ENCODE measurements at places on chromosomes 4 and X.

GRCh38 chr4:74096265-74096980, 2.6 kb downstream of the CXCL2 start:
- DNase-seq = no peak

- DNase-seq = no peak
Observed at GRCh38 chr4:111040904-111041303, 418.0 kb upstream of the PITX2 start.

DNA sequence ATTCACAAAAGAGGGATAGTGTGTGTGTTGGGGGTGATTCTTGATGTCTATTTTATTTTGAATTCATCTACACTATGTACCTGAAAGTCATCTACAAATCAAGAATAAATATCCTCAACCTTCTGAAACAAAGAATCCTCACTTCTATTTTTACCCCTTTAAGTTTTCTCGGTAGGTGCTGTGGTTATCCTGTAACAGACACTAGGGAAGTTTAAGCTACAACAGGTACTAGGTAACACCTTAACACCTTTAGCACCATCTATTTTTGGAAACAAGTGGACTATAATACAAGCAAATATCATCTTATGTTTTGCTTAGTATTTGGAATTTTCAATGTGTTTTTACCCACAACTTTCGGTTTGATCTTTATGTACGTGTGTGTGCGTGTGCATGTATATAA, 12.0 kb upstream of the BDH2 start:
- DNase-seq = no peak

DNA sequence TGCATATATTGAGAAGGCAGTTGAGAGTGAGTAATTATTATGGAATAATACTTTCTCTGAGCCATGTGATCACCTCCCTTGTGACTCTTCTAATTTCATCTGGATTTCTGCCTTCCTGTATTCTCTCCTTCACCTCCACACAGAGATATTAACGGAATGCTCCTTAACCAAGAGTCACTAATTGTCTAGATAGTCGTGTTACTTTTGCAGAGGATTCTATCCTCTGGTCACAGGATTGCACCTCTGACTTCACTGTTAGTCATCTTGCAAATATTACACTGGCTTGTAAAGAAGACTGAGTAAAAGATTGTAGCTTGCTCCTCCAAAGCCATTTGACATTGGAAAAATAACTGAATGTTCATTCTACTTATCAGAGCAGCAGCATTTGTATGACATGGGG, 160.9 kb downstream of the SH2D1A start:
- DNase-seq = no peak

- DNase-seq = no peak
Observed at GRCh38 chr4:6475492-6476020, 3.1 kb upstream of the PPP2R2C start.

GRCh38 chrX:31128855-31129254, 57.0 kb upstream of the FTHL17 start:
- DNase-seq = no peak

DNA sequence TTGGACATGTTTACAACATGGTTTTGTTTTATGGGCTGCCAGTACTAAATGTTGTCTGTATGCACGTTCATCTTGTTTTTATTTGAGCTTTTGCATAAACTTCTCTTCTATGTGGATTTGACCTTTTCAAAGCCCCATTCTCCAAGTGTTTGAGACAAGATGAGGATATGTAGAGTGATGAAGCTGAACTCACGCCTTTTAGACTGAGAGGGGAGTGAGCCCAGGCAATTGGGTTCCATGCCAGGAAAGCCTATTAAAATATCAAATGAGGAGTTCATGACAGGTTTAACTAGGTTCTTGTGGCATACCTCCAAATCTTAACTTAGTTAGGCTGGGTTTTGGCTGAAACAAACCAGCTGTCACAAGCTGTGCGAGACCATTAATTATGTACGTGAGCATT, 170.4 kb upstream of the LDB2 start:
- DNase-seq = no peak

GRCh38 chr4:90328558-90328957, 201.4 kb downstream of the CCSER1 start:
- no peak for DNase-seq

DNA sequence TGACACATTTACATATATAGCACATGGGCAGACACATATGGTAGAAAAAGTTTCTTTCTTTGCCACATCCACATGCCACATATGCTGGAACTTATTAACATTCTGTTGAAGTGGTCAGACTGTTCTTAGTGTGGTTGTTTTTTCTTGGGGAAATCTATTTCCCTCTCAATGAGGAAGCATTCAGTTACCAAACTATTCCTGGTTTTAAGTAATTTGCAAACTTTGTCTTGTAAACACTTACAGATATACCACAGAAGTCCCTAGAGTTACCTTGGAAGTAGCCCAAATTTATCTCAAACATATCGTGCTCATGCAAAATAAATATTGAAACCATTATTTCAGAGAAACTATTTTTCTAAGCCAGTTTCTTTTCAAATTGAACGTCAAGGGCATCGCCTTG, 625.5 kb upstream of the INTU start:
- DNase-seq = no peak

DNA sequence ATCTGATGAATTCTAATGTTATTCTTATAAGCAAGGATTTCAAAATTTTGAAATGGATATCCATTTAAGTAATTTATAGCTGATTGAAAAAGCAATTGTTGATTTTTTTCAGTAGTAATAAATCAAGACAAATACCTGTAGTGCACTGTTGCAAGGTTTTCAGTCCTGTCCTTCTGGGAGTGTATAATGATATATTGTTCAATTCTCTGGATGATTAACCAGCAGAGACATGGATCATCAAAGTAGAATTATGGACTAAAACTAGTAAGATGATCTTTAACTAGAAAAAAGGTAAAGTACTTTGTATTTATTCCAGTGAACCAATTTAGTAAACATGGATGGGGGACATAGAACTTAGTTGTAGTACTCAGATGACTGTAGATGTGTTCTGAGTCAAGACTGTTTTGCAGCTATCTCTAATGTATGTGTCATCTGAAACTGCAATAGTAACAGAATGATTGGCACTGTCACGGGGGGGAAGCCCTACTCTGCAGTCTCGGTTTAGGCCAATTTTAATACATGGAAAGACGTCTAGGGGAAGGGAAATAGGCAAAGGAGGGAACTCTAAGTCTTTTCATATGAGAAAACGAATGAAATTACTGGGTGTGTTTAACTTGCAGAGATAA, 121.9 kb downstream of the GLRA3 start:
- no peak for DNase-seq

- DNase-seq = no peak
Observed at GRCh38 chr4:9792381-9792780, 10.9 kb downstream of the DRD5 start.

- no peak for DNase-seq
Observed at GRCh38 chrX:136728393-136728792, 52.3 kb downstream of the ARHGEF6 start.

- no peak for DNase-seq
Observed at GRCh38 chr4:153275380-153276276, 68.9 kb upstream of the MND1 start.

DNA sequence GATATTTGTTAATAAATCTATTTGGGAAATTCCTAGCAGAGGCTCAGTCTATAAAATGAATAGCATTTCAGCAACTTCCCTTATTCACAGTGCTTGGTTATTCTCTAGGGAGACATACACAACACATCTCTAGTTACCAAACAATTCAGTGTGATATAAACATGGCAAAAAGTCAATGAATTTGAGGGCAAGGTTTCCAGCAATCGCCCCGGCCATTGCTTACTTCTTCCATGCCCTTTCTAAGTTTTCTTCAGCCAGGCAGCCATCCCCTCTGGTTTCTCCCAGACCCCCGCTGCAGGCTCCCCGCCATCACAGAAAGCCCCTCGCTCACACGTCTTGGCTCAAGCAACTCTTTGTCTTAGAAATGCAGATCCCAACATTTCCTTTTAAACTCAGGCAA, 4.4 kb downstream of the TLR7 start:
- no peak for DNase-seq

DNA sequence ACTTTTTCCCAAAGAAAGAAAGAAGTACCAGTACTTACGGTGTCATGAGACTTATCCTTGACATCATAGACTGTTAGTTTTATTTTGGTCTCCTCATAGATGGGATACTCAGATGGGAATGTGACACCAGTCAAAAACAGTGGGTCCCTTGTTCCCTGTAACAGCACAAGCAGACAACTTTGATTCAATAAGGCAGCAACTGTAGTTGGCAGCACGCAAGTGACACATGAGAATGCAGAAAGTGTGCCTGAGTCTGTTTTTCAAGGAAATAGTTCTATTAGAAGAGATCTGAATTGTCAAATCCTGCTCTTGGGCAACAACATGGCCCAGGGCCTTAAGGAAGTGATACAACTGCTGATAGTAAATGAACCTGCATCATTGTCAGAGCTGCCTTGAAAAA, 443.2 kb downstream of the INPP4B start:
- DNase-seq = no peak
